ENCODE measurements at places on chromosomes 16 and 17.
A peak's percentile ranks its signal among the peaks of the same experiment; 100 is the strongest.

- no peak for DNase-seq
Measured at GRCh38 chr16:11526655-11527350, 59.9 kb downstream of the LITAF start.

- no peak for DNase-seq
Measured at GRCh38 chr16:16821261-16821660, 442.3 kb downstream of the NPIPA7 start.

- no peak for DNase-seq
Measured at GRCh38 chr17:19244781-19245180, 7.6 kb downstream of the EPN2 start.

GRCh38 chr16:2005646-2006045 is 4.0 kb downstream of the ZNF598 start:
- no peak for DNase-seq

DNA sequence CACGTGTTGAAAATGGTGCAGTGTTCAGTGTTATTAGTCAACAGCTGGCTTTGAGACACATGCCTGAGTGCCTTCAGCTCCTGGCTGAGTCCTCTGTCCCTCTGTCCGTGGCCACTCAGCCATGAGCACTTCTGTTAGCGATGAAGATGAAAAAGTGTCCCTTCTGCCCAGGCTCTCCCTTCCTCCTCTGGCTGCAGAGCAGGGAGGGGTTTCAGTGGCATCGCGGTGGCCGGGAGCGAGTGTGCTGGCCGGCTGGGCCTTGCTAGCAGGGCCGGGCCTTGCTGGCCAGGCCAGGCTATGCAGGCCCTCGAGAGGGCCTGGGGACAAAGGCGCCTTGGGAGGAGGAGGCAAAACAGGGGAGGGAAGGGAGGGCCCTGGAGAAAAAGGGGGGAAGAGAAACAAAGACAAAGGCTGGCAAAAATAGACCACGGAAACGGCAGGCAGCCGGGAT is 47.7 kb downstream of the CMIP start:
- DNase-seq, result no peak

GRCh38 chr17:62971853-62972252 is 5.8 kb downstream of the TANC2 start:
- no peak for DNase-seq

DNA sequence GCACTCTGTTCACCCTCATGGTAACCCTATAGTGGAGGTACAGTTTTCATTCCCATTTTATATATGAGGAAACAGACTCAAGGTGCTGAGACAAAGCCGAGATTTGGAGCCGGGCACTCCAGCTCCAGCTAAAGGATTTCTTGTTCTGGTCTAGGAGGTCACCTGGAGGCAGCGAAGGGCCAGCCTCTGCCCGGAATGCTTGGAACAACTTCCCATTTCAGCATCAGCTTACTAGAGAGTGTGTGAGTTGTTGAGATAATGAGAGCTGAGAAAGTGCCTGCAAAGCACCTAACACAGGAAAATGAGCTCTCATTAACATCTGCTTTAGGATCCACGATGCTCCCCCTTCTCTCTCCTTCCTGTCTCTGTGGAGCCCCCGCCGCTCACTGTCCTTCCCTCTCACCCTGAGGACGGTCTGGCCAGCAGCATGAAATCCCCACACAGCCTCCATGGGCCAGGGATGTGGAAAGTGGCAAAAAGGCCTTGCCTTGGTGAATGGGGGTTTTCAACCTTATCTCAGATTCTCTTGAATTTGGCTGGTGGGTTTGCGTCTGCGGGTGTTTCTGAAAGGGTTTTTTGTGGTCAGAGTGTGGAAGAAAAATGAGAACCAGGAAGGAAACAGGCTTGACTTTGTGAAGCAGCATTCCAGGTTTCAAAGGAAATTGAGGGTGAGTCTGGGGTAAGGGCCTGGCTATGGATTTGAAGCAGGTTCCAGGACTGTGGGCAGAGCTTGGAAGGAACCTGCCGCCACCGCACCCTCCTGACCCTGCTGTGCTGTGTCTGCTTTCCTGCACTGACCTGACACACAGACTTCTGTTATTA is 178.7 kb downstream of the FOXL1 start:
- peak; percentile 10 for DNase-seq

- no peak for DNase-seq
Measured at GRCh38 chr16:20928774-20929411, 28.3 kb downstream of the LYRM1 start.

DNA sequence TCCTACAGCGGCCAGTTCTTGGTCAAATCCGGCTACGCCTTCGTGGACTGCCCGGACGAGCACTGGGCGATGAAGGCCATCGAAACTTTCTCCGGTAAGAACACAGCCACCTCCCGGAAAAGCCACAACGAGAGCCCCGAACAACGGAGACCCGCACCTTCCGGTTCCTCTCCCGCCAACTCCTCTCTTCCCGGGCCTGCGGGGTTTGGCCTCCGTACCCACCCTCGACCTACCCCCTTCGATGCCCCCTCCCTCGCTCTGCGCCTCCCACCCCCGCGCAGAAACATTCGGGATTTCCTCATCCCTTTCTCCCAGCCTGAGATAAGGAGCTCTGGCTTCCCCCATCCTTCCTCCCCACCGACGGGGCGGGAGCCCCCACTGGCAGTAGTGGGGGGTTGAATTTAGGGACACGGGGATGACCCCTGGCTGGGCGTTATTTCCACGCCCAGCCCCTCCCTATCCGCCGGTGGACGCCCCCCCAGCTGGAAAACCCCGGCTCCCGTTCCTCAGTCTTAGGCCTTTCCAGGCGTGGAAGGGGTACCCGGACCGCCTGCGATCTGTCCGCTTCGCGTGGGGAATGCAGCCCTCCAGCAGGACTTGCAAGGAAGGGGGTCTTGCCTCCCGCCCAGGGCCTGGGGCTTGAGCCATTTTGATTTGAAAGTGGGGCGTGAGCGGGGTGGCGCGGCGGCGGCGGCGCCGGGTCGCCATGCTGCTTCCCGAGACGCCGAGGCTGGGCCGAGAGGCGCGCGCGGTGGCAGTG is 822 bp downstream of the IGF2BP1 start:
- no peak for DNase-seq

- DNase-seq, result no peak
Measured at GRCh38 chr16:5428932-5429331, 331.3 kb upstream of the EEF2KMT start.

- no peak for DNase-seq
Measured at GRCh38 chr17:6930749-6931148, 65.1 kb upstream of the ALOX12 start.

GRCh38 chr17:42866631-42867575 is 15.9 kb downstream of the AOC3 start:
- DNase-seq, result no peak

Data from RWPE2 (cell line).